ENCODE measurements at places on chromosomes 6 and 20.

GRCh38 chr20:34797012-34797995, 28.1 kb downstream of the NCOA6 start:
- DNase-seq: no peak

- no peak for DNase-seq
Measured at GRCh38 chr6:87241304-87241703, 81.1 kb upstream of the SMIM8 start.

- no peak for DNase-seq
Measured at GRCh38 chr6:14915888-14916832, 329.7 kb upstream of the JARID2 start.

DNA sequence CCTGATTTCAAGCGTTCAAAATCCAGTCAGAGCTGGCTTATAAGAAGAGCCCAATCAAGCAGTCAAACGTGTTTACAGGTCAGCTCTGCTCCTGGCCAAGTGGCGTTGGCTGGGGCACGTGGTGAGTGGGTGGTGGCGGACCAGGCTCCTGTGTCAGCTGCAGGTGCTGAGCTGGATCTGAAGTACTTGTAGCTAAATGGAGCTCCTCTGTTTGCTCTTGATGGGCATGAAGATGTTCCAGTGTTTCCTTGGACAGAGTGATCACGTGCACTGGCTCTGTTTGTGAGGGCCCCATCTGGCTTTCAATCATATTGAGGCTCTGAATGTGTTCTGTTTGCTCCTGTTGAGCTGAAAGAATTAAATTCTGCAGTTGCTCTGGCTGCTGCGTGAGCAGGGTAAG, 10.2 kb upstream of the MICAL1 start:
- no peak for DNase-seq

DNA sequence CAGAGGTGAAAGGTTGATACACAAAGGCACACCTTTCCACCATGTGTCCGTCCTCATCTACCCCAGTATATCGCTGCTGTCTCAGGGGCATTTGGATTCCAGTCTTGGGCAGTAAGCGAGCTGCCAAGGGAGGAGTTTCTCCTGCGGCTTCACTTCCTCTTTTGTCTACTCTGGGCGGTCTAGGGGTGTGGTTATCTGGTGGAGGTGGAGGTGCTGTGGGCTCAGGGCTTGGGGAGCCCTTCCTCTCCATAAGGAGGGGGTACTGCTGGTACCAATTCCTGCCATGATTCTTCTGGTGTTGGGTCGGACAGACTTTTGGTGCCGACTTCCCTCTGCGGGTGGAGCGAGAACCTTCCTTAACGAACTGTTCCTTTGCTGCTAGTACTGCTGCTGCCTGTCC, 31.9 kb upstream of the FABP7 start:
- DNase-seq: no peak

- DNase-seq: no peak
Measured at GRCh38 chr6:158158123-158158522, 9.9 kb downstream of the SERAC1 start.

GRCh38 chr20:9134346-9134745, 65.5 kb downstream of the PLCB4 start:
- no peak for DNase-seq

- DNase-seq: no peak
Measured at GRCh38 chr6:137653706-137654059, 159.5 kb upstream of the OLIG3 start.

- DNase-seq: no peak
Measured at GRCh38 chr6:146028851-146029572, at the start of gene GRM1. Gene GRM1, plus strand, starts transcription at chr6:146029062. Its CDS starts 456 bp downstream, at chr6:146029518.

GRCh38 chr20:60361761-60362395, 403.7 kb downstream of the CDH26 start:
- DNase-seq: no peak

GRCh38 chr20:17226410-17227218, at the start of gene PCSK2:
Gene PCSK2, plus strand, starts transcription at chr20:17227040. Its CDS starts 266 bp downstream, at chr20:17227306.
- DNase-seq: peak; percentile 31

GRCh38 chr6:7526755-7527154, 14.7 kb upstream of the DSP start:
- no peak for DNase-seq

DNA sequence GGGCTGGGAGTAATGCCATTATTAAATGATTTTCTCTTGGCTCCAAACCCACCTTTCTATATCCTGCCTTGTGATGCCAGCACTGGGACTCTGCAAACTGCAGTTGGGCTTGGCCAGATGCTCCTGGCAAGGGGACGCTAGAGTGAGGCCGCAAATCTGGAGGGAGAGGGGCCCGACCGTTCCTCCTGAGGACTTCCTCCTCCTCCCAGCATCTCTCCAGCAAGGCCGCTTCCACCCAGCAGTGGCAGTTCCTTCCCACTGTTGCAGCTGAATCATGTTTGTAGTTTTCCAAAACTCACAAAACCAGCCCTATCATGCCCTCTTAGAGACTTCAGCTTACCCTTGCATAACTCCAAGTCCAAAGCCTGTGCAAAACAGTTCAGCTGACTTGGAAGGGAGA, 244.4 kb downstream of the FOXA2 start:
- DNase-seq: no peak

GRCh38 chr20:32672982-32673851, 524 bp downstream of the C20orf203 start:
- no peak for DNase-seq

Measured in fibroblast of the conjunctiva (primary cell).